HCT116 (cell line): ENCODE measurements at places on chromosomes 5 and 9. TPM values are rescaled to one million over a fixed set of nuclear protein-coding genes. Genes with fewer than 3 reads are reported as not detected.

DNA sequence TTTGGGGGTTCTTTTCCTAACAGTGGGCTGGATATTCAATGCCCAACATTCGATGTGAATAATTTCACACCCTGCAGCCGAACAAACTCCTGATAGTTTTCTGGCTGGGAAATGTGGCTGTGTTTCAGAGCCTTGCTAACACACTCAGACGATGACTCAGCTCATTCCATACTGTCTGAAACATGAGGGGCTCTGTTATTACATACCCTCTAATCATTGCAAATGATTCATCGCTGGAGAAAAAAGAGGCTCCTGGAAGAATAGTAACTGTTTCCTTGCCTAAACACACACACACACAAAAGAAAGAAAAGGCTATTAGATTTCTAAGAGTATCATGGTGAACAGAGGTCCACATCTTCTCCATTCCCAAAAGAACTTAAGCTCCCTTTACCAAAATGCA, 75.8 kb downstream of the OXCT1 start:
- DNase-seq, result peak; percentile 19

DNA sequence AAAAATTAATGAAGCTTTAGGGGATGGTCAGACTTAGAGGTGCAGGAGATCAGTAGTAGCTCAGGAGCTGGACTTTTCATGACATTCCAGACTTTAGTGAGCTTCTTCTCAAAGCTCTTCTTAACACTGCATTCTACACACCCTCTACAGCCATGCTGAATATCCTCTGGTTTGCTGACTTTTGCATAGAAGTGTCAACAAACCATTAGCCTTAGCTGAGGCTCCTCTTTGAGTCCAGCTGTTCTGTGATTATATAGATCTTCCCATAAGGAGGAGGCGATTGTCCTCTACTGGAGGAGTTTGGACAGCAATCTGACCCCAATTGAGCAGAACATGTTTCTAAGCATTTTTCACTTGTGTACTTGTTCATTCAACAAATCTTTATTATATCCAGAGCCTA, 75.0 kb upstream of the RUSC2 start:
- DNase-seq, result no peak

- DNase-seq, result no peak
These were observed 20.9 kb upstream of the OR5C1 start for GRCh38 chr9:122767817-122768216.

- DNase-seq, result no peak
These were observed 195.3 kb downstream of the FBXL7 start for GRCh38 chr5:15695215-15695731.

GRCh38 chr5:31066655-31067328, 126.7 kb upstream of the CDH6 start:
- no peak for DNase-seq

GRCh38 chr9:77588271-77588937, 59.7 kb downstream of the GNA14 start:
- no peak for DNase-seq

DNA sequence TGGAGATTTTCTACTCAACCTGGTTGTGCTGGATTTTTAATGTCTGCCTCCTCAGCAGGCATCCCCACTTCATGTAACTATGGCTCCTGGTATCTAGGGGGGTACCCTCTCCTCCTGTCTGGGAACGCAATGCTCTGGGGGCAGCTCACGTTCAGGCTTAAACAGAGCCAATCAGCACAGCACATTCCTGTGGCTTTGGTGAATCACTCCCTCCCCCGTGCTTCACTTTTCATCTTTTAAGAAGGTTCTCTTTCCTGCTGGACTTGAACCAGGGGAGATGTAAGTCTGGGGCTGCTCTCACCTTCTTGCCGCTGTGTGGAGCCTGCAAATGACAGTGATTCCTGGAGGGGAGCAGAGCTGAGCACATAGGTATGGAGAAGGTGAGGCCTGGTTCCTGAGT, 101.2 kb downstream of the MSX2 start:
- peak; percentile 7 for DNase-seq

GRCh38 chr5:118818604-118819003, 169.7 kb downstream of the DTWD2 start:
- DNase-seq, result no peak

GRCh38 chr9:7560669-7561305, 238.8 kb downstream of the DMAC1 start:
- DNase-seq, result no peak

DNA sequence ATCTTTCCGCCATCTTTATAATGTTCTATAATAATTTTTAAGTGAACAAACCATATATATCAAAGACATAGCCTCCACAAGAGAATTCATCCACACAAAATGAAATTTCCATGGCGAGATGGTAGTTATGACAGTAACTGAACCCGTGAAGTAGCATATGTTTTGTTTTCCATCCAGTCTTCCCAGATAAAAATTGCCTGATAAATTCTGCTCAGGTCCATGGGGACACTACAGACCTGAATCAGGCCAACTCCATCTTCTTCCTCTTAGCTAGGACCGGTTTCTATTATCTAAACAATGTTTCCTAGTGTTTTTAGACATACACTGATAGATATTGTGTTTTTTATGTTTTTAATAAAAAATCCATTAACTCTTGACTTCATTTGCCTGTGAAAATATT, 235.7 kb downstream of the PLK2 start:
- DNase-seq, result no peak

GRCh38 chr9:90086101-90086511, 481.3 kb downstream of the GADD45G start:
- no peak for DNase-seq

GFRA3 gene
- total RNA-seq, result not detected

ISCA1 gene
- 25.7 TPM for total RNA-seq

FAM78A gene
- 3.4 TPM for total RNA-seq

IL4 gene
- total RNA-seq, result not detected

RANBP17 gene
- 18.2 TPM for total RNA-seq
